ENCODE measurements at places on chromosomes 3 and 15. TPM values are rescaled to one million over a fixed set of nuclear protein-coding genes. Genes with fewer than 3 reads are reported as not detected.

Gene SMAD6
- 24.0 TPM for total RNA-seq

DNA sequence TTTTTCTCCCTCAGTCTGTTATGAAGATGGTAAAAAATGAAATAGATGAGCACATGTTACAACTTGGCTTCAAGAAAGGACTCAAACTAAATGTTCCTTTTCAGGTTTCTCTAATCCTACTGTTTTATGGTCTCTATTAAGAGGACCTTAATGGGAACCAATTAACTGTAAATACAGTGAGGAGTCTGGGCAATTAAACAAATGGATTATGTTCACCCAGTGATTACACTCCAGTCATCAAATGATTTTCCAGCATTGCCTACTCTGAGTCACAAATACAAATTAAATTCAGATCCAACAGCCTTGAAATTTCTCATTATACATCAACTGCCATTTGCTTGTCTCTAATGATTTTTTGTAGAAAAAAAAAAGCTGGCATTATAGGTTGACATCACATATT is 129.2 kb downstream of the NEK10 start:
- no peak for DNase-seq

DNA sequence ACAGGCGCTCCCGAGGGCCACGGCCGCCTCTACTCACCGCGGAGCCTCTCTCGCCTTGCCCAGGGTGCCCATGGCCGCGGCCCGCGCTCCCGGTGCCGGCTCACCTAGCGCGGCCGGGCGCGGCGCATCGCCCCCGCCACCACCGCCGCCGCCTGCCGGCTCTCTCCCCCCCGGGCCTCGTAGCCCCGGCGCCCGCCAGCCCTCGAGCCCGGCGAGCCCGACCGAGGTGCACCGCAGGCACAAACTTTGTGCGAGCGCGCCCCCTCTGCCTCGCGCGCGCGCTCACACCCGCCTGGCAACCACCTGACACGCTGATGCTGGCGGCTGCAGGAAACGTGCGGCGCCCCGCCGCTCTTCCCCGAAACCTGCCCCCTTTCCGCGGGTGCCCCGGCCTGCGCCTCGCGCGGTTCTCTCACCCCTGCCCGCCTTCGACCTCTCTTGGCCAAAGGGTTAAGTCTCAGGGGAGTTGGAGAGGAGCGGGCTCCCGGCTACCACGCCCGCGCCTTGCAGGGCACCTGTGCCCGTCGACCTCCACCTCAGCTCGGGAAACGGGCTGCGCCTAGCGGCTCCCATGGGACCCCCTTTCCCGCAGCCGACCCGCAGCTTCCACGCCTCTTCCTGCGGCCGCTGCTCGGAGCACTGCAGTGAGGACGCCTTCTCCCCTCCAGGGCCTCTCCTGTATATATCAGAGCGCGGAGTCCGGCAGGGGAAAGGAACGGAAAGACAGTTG is at the start of gene RASGRP1:
RASGRP1 (minus strand) TSS at position 258 of the 730 bp plus-strand sequence; CDS start at position 72, 186 bp downstream.
- peak; percentile 84 for DNase-seq

Gene AMT
- total RNA-seq: 5.8 TPM

GRCh38 chr3:63228677-63229076 is 49.4 kb upstream of the SYNPR start:
- peak; percentile 81 for DNase-seq

GRCh38 chr15:35505141-35505540 is 40.8 kb downstream of the DPH6 start:
- no peak for DNase-seq

- peak; percentile 89 for DNase-seq
These were observed 258.9 kb downstream of the UACA start for GRCh38 chr15:70504299-70504951.

DNA sequence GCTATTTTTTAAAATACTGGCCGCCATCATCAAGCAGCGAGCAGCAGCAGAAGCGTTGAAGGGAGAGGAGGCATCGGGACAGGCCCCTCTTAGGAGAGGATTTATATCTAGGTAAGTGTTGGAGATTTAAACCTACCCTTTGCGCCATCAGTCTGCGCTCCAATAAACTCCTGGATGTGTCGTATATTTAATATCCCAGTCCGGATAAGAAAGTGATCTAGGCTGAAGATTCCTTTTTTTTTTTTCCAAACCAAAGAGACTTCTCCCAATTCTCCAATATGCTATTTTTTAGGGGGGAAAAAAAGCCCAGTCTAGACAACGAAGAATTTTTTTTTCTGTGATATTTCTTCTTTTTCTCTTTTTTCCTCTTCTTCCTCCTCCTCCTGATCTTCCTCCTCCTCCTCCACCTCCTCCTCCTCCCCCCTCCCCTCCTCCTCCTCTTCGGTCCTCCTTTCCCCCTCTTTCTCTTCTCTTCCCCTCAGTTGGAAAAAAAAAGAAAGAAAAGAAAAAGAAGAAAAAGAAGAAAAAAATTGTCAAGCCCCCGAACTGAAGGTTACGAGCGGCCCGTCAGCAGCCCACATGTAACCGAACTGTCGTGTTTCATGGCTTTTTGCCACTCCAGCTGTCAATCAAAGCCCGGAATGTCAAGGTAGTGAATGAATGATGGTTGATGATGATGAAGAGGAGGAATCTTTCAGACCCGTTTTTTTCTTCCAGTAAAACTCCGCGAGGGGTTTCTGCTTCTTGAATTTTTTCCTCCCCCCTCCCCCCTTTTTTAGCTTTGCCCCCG is 835 bp downstream of the MEIS2 start:
- peak; percentile 60 for DNase-seq

Gene SELENOS
- total RNA-seq: 98.7 TPM

GRCh38 chr15:57167821-57168395 is 208.4 kb upstream of the CGNL1 start:
- no peak for DNase-seq

DNA sequence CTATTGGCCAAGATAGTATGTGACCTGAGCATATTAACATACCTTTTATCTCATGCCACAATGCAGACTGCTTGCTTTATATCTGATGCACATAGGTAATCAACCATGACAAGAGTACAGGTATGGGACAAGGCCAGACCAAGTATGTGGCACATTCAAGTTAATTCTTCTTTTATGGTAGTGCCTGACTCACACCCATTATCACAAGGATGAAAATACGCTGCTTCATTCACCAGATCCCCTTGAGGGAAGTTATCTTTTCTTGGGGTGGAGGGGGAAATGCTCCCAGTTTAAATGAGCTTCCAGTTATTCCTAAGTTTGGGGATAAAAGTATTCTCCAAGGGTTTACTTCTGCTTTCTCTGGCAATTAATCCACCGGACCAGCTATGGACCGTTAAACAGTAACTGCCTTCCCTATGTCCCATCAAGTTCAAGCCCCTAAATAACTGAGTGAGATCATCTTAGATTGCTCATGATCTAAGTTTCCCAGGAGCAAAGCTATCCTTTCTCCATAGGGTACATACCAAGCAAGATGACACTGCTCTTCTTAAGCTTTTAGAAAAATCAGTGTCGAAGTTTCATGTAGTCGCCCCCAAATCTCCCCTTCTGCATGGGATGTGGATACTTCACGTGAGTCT is 1.9 kb downstream of the COL8A1 start:
- DNase-seq: peak; percentile 27

DNA sequence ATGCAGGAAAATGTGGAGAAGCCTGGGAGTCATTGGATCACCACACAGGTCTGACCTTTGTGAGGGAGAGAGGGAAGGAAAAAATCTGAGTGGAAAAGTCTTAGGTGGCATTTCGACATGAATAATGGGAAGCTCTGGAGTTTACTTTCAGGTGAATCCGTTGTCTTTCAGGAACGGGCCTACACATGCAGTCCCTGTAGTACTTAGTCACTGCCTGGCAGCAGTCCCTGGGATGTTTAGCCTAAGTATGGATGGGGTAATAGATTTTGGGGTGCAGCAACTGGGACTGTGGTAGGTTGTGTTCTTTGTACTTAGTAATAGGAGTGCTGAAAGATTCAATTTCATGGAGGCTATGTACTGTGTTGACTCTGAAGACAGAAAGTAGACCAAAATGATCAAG is 227.5 kb upstream of the EPHA3 start:
- no peak for DNase-seq

DNA sequence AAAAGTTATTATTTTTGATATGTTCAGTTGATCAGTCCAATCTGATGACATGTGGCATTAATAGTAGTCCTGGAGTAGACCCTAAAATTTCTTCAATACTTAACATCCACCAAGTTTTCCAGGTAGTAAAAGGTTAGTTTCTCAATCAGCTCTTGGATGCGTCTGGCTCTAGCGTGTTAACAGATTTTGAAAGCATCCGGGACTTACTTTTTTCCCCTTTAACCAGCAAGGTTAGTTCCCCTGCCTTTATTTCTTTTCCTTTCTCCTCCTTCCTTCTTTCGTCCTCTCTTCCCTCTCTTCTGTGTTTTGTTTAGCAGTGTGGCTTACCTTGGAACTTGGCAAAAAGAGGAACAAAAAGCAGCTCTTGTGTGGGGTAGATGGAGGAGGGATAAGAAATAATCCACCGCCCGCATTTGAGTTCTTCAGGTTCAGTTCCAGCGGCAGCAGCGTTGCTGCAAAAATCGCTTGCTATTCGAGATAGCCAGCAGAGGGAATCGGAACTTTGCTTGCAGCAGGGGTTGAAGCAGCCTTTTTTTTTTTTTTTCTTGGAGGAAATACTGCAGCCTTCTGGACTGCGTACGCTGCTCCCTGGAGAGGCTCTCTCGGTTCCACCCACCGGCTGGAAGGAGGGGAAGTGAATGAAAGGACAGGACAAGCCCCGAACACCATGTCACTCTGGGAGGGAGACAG is at the start of gene RBMS3:
RBMS3 (plus strand) TSS at position 668 of the 690 bp plus-strand sequence.
- DNase-seq: peak; percentile 97

DNA sequence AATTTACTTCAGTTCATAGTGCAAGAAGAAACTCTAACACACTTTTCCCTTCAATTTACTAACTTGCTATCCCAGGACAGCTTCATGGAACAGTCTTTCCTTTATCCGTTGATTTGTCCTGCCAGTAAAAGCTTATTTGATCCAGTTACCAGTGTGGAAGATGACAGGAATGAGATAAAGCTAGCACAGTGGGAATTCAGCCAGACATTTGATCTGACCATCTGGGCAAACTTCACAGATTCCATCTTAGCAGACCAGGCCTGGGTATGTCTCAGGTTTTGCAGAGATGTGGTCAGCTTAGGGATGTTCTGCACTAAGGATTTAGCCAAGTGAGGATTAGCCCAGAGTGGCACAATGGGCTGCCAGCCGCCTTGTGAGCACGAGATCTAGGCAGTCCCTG is 19.7 kb downstream of the CEMIP start:
- no peak for DNase-seq

Gene SI
- total RNA-seq: not detected

Data from GM23248 (cell line).